Left renal pelvis (tissue), 4 donors: ENCODE measurements at places on chromosomes 4 and X. TPM values are rescaled to one million over a fixed set of nuclear protein-coding genes. Genes with fewer than 3 reads are reported as not detected.
A peak's percentile ranks its signal among the peaks of the same experiment; 100 is the strongest.

DNA sequence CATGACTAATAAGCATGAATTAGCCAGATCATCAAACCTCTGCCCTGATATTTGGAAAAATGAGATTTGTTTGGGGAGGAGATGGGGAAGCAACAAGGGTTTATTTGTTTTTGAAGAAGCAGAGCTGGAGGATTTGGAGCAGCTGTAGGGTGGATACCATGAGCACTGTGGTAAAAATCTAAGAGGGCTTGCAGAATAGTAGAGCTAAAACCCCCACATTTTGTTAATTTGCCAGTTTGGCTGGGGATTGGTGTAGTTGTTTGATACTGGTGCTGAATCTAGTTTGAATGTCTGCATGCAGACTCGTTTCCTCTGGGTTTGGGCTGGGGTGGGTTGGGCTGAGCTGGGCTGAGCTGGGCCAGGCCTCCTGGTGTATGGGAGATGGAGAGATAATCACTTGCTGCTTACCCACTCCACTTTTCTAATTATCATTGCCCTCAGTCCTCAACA, 43.7 kb downstream of the SMAD1 start:
- no peak for DNase-seq

SHROOM4 gene
- polyA plus RNA-seq: 17.3 TPM

- DNase-seq: no peak
These were observed 48.4 kb downstream of the ARHGAP10 start for GRCh38 chr4:147780137-147780777.

DNA sequence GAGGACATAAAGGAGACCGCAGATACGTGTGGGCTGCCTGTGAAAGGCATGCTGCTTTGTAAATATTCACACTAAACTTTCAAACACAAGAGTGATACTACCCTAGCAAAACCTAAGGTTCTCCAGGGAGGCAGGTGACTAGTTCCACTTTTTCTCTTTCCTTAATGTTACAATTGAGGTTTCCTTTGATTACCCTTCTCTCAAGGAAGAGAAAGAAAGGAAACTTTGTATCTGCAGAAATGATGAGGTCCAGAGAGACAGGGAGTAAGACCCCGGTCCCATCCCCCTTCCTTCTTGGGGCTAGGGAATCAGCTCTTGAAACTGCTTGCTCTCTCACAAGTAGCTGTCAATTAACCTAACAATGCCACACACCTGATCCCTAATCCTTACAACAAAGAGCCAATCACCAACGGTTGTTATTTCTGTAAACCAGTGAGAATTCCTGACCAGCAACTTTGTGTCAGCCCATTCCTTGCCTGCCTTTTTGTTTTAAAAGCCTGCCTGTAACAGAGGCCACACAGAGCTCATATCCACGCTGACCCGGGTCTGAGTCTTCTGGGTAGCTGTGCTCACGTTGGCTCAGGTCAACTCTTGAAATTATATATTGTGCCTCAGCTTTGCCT, 754.8 kb upstream of the FRG1 start:
- DNase-seq: no peak

DNA sequence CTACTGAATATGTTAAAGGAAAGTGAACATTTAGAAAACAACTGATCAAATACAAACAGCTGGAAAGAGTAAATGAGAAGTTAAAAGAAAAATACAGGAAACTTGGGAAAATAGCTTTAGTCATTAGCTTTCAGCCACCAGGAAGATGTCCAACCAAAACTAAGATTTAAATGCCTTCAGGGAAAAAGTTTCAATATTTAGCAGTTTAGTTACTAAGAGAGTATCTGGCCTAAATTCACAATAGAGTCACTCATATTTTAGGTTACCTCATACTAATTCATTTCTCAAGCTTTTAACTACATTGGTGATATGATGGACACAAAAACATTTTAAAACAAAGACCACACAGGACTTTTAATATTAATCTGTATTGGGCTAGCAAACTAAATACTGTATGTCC, 13.1 kb upstream of the KLHL13 start:
- DNase-seq: no peak

DNA sequence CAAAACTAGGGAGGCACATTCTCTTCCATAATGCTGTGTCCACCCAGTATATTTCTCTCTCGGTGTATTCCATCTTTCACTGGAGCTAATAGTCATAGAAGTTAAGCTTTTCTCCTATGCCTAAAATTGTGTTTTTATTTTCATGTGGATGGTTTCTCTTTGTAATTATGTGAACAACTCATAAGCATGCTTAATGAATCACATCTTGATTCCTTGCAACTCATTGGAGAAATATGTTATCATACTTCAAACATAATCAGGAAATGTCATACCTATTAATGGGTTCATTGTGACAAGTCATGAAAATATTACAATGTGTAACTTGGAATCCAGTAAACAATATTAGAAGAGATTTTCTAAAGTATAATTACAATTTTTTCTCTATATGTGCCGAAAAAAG, 186.3 kb downstream of the SLC7A11 start:
- DNase-seq: no peak

NKAP gene
- 10.6 TPM for polyA plus RNA-seq

GRCh38 chr4:150308824-150309472, 230.7 kb downstream of the DCLK2 start:
- no peak for DNase-seq

DNA sequence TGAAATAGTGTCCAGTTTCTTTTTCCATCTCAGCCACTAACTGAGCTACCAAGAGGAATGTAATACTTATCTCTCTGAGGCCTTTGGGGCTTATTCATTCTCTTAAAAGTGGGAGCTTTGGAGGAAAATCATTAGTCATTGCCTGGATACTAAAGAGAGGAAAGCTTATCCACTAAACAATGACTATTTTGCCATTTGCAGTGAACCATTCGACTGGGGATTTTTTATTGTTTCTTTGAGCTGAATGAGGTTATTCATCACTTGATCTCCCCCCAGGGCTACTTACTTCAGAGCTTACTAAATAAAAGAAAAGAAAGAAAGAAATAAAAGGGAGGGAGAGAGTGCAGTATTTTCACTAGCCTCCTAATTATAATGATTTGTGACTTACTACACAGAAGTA, 1329.5 kb upstream of the TENM3 start:
- no peak for DNase-seq

PRKG2 gene
- polyA plus RNA-seq: 2.6 TPM

GRCh38 chrX:15500497-15500966, at the start of gene BMX:
Gene BMX, plus strand, starts transcription at chrX:15500807. Its CDS starts 7,547 bp downstream, at chrX:15508354.
- DNase-seq: no peak

DNA sequence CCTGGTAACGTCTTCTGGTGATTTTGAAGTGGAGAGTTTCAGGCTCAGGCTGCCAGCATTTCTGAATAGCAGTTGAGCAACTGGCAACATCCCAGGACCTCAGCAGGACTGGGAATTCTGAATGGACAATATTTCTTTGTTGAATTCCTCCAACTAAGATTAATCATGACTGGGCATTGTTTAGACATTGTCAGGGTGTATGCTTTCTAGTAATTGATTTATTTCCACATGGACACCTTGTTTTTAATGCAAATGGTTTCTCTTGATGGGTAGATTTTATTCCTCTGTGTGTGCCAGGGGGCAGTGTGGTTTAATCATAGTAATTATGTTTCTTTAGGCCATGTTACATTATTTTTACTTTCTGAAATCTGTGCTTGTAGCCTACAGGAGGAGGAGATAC, 1004.7 kb upstream of the LCORL start:
- DNase-seq: no peak

DNA sequence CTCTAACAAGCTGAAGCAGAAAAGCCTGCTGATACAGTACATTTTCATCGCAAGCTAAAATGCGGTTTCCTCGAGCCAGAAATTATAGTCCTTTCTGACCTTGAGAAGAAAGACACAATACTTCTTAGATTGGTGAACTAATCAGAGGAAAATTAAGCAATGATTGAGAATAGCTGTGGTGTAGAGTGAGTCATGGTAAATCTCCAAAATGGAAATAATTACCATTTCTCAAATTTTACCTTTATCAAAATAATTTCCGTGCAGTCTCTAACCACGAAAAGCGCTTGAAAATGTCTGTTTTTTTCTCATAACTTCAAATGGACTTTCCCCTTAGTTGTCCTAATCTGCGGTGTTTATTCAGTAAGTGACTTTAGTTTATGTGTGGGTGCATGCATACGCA, 190.2 kb downstream of the CPE start:
- no peak for DNase-seq

FANCB gene
- polyA plus RNA-seq: 3.3 TPM

ATP8A1 gene
- 13.6 TPM for polyA plus RNA-seq

GRCh38 chr4:181949704-181950312, 293.4 kb upstream of the TENM3 start:
- no peak for DNase-seq

DNA sequence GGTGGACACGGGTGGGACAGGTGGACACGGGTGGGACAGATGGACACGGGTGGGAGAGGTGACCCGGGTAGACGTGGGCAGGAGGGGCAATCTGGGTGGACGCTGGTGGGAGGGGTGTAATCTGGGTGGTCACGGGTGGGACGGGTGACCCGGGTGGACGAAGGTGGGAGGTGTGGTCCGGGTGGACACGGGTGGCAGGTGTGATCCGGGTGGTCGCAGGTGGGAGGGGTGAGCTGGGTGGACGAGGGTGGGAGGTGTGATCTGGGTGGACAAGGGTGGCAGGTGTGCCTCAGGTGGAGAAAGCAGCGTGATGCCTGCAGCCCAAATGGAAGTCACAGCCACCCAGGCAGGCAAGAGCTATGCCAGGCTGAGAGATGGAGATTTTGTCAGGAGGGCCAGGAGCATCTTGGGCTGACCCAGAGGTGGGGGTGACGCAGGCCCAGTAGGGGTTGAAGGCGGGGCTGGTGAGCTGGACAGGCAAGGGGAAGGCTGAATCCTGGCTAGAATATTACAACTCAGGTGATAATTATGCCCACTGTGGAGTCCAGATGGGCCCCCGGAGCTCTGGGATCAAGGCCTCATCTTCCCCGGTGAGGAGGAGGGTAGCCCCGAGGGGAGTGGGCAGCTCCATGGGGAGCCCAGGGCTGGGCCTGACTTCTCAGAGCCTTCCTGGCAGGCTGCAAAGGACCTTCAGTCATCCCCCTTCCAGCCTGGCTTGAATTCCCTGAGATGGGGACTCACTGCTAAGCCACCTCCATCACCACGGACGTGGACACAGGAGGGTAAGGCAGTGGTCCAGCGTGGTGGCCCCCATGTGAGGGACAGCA, 100.0 kb downstream of the ADRA2C start:
- DNase-seq: no peak

DNA sequence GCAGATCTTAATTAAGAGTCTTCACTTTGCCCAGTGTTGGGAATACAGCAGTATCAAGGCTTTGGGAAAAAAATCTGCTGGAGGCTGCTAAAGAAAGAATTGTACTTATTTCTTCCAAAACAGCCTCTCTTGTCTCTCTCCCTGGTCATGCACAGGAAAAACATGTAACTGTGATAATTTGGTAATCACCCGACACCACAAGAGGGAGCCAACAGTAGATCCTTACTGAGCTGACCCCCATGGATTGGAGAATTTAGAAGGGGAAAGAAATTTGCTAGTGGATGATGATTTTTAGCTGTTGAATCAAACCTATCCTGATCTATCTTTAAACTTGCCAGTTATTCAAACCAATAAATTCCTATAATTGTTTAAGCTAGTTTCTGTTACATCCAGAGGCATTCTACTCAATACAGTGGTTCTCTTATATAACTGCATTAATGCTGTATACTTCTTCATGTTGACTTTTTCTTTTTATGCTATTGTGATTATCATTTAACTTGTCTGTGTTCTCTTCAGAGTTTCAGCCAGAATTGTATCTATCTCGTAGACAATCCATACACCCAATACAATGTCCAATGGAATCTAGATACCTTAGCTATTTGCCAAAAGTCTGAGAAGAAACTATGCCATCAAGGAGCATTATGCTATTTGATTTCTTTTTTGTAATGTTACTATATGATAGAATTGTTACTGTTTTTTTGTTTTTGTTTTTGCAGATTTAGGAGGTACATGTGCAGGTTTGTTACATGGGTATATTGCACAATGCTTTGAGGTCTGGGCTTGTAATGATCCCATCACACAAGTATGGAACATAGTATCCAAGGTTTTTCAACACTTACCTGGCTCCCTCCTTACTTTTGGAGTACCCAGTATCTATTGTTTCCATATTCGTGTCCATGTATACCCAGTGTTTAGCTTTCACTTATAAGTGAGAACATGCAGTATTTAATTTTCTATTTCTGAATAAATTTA, 31.3 kb upstream of the ARHGEF38 start:
- DNase-seq: peak; percentile 31

- DNase-seq: no peak
These were observed 46.9 kb upstream of the SLC25A4 start for GRCh38 chr4:185096032-185096653.

TBC1D8B gene
- 6.5 TPM for polyA plus RNA-seq

LRP2BP gene
- polyA plus RNA-seq: 2.7 TPM

GRCh38 chrX:15856636-15857035, 2.0 kb upstream of the AP1S2 start:
- DNase-seq: no peak

MAOB gene
- 3.7 TPM for polyA plus RNA-seq

BEND4 gene
- 3.8 TPM for polyA plus RNA-seq

CLDN22 gene
- polyA plus RNA-seq: 0.66 TPM

DNA sequence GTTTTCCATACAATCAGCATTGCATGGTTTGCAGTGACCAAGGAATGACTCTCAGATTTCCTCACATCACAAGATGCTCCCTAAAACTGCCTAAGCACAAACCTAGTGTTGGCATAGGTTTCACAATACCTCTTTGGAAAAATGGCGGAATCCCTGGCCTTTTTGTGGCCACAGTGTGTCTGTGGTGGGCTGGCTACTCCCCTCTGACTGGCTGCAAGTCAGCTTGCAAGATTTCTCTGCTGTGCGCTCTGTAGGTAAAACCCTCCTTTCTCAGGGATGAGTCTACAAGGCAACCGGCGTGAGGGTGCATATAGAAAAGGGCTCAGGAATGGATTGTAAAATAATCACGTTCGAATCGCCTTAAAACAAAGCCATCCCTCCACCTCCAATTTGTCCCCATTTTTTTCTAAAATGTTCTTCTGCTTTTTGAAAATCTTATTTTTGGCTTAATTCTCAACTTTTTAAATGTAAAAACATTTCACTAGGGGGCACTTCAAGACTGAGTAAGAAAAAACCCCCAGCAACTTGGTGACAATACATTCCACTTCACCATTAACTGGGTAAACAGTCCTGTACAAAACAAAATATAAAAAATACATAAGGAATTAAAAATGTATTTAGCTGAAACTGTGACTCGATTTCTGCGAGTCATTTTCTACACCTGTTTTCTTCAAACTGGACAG, 235.6 kb downstream of the STIM2 start:
- DNase-seq: no peak

GRCh38 chr4:99710681-99711345, 53.2 kb upstream of the C4orf54 start:
- DNase-seq: no peak

DNA sequence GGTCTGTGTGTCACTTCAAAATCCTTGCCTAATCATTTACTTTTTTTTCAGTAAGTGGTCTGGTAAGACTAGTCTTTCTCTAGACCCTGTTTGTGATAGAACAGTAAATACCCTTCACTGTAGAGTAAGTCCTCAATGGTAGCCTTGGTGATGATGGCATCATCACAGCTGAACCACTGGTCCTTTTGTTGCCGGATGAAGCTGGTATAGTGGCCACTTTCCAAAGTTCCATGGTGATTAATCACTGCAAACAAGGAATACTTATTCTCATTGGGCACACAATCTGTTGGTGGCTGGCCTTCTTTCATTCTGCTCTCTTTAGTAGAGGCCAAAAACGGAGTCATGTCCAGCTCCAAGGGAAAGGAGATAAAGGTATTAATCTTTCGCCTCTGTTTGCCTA, 2.9 kb downstream of the USP51 start:
- DNase-seq: no peak
